ENCODE measurements at places on chromosomes 12 and 14. TPM values are rescaled to one million over a fixed set of nuclear protein-coding genes. Genes with fewer than 3 reads are reported as not detected.
A peak's percentile ranks its signal among the peaks of the same experiment; 100 is the strongest.

DNA sequence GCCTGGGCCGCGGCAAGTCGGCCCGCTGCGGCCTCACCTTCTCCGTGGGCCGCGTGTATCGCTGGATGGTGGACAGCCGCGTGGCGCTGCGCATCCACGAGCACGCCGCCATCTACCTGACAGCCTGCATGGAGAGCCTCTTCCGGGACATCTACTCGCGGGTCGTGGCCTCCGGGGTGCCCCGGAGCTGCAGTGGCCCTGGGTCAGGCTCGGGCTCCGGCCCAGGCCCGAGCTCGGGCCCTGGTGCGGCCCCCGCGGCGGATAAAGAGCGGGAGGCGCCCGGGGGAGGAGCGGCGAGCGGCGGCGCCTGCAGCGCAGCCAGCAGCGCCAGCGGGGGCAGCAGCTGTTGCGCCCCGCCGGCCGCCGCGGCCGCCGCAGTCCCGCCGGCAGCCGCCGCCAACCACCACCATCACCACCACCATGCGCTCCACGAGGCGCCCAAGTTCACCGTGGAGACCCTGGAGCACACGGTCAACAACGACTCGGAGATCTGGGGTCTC, 226.2 kb upstream of the CRY1 start:
- peak; percentile 35 for DNase-seq

DNA sequence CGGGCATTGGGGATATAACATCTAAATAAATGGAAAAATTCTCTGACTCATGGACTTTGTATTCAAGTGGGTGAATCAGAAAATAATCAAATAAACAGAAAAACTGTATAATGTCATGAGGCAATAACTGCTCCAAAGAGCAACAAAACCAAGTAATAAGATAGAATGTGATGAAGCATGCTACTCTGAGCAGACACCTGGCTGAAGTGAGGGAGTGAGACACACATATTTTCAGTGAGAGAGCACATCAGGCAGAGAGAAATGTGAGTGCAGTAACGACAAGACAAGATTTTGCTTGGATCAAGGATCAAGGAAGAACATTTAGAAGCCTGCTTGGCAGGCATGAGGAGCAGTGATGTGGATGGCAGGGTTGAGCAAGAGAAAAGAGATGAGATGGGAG, 75.8 kb upstream of the CCDC91 start:
- no peak for DNase-seq

DNA sequence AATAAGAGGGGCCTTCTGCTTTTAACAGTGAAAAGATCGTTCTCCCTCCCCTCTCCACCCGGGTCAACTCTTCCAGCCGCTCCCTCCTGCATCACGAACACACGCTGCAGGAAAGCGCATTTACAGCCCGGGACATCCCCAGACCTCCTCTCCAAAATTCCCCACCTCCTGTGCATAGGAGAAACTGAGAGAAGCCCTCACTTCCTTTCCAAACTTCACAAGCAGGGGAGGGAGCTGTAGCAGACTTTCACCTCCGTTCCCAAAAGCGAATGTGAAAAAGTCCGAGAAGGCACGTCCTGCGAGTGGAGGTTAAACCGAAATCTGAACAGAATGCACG, 513 bp downstream of the BCAT1 start:
- DNase-seq: peak; percentile 50

DNA sequence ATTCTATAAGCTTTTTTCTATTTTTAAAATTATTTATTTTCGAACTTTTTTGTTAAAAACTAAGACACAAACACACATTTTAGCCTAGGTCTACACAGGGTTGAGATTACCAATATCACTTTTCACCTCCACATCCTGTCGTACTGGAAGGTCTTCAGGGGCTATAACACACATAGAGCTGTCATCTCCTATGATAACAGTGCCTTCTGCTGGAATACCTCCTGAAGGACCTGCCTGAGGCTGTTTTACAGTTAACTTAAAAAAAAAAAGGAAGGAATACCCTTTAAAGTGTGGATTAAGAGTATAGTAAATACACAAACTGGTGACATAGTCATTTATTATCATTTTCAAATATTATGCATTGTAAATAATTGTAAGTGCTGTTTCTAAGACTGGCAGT, 43.0 kb downstream of the RASSF8 start:
- no peak for DNase-seq

- DNase-seq: no peak
Measured at GRCh38 chr14:38536376-38537038, 280.6 kb upstream of the CLEC14A start.

DNA sequence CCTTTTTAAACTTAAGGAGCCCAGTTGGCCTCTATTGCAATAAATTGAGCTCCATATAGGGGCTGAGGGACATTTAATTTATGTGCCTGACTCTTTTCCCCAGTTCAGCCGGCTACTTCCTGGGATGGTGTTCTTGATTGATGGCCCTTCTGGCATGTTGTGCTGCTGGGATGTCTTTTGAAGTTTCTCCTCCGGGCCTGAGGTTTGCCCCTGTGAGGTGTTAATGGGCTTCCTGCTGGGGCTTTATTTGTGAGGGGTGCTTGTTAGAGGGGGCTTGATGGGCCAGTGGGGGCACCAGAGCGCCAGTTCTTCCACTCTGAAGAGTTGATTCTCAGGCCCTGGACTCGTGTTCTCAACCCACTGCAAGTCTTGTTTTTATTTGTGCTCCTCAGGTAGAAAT, 69.6 kb downstream of the CHST11 start:
- no peak for DNase-seq

DNA sequence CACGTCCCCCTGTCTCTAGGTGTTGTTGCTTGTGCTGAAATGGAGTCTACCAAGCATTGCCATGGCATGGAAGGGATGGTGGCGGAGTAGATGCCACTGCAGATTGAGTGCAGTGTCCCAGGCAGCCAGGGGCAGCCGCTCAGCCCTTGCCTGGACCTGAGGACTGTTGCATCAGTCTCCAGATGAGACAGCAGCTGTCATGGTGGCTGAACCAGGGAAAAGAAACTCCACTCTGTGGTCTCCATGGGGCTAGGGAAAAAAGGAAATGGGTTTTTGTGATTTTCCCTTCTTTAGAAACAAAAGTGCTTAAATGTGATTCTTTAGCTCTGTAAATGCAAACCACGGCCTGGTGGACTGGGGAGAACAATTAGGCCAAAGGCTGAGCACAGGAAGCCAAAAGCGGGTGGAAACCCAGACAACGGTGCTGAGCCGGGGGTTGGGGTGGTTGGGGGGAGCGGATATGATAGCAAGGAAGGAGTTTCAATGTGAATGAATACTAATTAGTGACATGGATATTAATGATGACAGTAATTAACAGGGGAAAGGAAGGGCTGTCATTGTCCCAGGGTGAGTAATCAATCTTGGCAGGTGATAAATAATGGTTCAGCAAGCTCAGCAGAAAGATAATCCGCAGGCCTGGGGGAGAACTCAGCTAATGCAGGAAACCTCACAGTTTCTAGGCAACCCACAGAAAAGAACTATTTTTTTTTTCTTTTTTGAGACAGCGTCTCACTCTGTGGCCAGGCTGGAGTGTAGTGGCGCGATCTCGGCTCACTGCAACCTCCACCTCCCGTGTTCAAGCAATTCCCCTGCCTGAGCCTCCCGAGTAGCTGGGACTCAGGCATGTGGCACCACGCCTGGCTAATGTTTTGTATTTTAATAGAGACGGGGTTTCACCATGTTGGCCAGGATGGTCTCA, 442.6 kb downstream of the DPF3 start:
- DNase-seq: peak; percentile 81

- no peak for DNase-seq
Measured at GRCh38 chr14:105533811-105534498, 7.6 kb downstream of the TMEM121 start.

DNA sequence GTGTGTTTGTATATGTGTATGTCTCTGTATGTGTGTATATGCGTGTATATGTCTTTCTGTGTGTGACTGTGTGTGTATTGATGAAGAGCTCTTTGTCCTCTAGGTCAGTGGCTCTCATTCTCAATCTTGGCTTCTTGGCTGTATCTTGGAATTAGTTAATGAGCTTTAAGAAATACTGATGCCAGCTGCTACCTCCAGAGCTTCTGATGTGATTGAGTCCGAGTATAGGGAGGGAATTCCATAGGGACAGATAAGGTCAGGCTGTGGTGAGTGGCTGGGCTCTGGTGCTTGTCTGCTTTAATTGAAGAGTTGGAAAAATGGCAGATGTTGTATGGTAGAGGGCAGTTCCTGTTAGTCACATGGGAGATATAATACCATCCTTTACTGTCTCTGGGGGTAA, 140.1 kb downstream of the C12orf75 start:
- no peak for DNase-seq

- DNase-seq: no peak
Measured at GRCh38 chr12:41514021-41514777, 326.1 kb downstream of the PDZRN4 start.

GRCh38 chr12:54641554-54641953, 6.6 kb downstream of the DCD start:
- DNase-seq: no peak

DNA sequence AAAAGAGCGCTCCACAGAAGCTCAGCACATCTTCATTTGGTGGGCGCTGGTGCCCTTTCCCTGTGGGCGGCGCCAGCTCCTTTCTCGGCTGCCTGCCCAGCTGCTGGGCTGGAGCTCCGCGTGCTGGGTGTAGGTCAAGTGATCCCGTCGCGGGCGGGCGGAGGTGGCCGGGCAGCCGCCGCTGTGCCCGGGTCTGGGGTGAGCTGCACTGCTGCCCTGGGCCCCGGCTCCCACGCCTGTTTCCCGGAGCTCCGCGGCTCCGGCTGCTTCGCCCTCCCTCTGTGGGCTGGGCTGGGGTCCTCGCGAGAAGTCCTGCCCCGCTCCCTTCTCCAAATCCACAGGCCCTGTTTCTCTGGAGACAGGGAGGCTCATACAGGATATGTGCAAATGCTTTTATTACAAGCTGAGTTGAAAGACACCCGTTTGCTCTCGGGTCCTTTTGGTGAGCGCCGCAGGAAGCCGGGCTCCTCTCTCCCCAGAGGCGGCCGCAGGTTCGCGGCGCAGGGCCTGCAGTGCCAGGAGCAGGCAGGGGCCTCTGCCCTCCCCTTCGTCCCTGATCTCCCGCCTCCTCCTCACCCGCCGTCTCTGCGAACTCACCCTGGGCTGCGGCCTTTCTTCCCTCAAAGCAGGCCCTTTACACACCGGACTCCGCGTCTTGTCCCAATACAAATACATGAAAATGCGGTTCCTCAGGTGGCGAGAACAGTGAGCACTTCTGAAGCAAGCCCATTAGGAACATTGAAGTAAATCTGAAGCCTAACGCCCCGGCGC, 67.8 kb upstream of the CAPRIN2 start:
- peak; percentile 49 for DNase-seq

DNA sequence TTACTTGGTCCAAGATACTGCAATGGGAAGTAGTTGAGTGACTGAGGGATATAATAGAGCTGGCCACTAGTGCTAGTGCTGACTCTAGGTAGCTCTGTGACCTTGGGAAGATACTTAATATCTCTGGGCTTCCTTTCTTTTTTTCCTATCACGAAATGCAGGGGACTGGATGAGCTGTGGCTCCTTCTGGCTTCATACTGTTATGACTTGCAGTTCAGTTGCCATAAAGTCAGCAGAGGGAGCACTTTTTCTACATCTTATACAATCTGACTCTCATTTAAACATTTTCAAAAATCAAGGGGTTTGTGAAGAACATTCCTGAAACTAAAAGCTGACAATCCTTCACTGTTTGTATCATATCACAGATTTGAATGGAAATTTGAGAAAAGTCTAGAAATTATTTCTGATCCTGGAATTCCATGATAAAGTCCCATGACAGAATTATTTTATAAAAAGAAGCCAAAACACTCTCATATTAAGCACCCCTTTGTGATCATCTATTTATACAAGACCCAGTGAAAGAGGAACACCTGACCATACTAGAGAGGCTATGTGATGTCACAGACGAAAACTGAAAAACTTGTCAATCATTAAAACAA, 5.3 kb downstream of the BHLHE41 start:
- DNase-seq: no peak

GRCh38 chr12:120529641-120530417, 871 bp upstream of the COQ5 start:
- DNase-seq: no peak

DNA sequence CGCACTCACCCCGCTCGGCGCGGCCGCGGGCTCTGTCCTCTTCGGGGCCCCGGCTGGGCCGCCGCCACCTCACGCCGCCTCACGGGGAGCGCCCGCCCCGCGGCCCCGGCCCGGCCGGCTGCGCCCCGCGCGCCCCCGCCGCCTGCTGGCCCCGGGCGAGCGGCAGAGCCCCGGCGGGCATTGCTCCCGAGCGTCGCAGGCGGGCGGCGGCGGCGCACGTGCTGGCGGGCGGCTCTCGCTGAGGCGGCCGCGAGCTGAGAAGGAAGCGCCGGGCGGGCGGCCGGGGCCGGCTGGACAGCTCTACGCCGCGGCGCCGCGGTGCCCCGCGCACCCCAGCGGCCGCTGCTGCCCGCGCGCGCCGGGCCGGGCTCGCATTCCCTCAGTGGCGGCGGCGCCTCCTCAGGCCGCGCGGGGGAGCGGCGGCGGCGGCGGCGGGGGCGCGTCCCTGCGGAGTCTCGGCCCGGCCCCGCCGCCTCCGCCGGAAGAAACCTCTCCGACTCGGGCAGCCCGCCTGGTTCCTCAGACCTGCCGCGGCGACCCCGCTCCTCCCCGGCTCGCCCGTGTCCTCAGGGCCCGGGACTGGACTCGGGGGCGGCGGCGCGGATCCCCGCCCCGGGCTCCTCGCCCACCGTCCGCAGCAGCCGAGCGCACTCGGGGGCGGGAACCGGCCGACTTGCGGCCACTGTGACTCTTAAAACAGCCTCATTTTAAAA, at the start of gene PITPNM2:
Gene PITPNM2, minus strand, starts transcription at position 347 of the 713 bp plus-strand sequence. CDS start 116,500 bp downstream, outside the sequence.
- DNase-seq: peak; percentile 68

GRCh38 chr12:43835264-43835655, 621 bp upstream of the TMEM117 start:
- no peak for DNase-seq

DNA sequence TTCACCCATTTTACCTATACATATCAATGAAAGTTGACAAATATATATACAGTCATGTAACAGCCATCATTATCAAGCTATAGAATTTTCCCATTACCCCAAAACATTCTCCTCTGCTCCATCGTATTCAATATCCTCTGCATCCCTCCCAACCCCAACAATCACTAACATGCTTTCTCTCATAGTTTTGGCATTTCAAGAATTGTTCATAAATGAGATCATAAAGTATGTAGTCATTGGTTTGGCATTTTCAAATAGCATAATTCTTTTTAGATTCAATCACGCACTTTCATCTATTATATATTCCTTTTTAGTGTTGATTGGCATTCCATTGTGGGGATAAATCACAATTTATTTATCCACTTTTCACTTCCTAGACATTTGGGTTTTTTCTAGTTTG, 866.0 kb upstream of the TMEM132C start:
- DNase-seq: no peak

The NKX2-1 gene
- not detected for total RNA-seq

The FAM181A gene
- not detected for total RNA-seq

The SLCO1B1 gene
- total RNA-seq: not detected

The SRRM4 gene
- not detected for total RNA-seq

The TAS2R30 gene
- 3.5 TPM for total RNA-seq

The DYNLL1 gene
- total RNA-seq: 275 TPM

The CLEC2A gene
- total RNA-seq: not detected

The APOLD1 gene
- total RNA-seq: 11.1 TPM

The INSM2 gene
- total RNA-seq: not detected

The ADAM21 gene
- not detected for total RNA-seq

The ALG10 gene
- total RNA-seq: 15.7 TPM

The TMEM121 gene
- total RNA-seq: 8.6 TPM

The MYH6 gene
- total RNA-seq: not detected

The OAS3 gene
- total RNA-seq: 202 TPM
